Activated T-helper 1 cell treated with anti-CD3 and anti-CD28 coated beads, Interleukin-12 subunit alpha, Interleukin-12 subunit beta, Interleukin-2, Interleukin-4 antibody, amounts not matched to agents 30 ng/mL and 10 ng/mL and 1 ng/mL, durations not matched to agents 14 hours and 24 hours and 36 hours (primary cell): ENCODE measurements at places on chromosomes 5 and 9. TPM values are rescaled to one million over a fixed set of nuclear protein-coding genes. Genes with fewer than 3 reads are reported as not detected.

- no peak overlapping the region for H3K4me3 ChIP-seq
- peak; percentile 39 for DNase-seq
Observed at GRCh38 chr5:6820851-6821479, 107.7 kb downstream of the TENT4A start.

DNA sequence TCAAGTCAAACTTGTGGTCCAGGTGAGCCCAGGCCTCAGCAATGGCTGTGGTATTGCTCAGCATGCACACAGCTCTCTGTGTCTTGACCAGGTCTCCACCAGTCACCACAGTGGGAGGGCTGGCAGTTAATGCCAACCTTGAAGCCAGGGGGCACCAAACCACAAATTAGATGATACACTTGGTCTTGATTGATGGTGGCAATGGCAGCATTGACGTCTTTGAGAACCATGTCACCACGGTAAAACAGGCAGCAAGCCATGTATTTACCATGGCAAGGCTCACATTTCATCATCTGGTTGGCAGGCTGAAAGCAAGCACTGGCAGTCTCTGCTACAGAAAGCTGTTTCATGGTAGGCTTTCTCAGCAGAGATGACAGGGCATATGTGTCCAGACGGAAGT, 40.0 kb downstream of the NIM1K start:
- no peak overlapping the region for H3K4me3 ChIP-seq
- H3K4me1 ChIP-seq = peaks cover 11% of the 10 kb centered on the region
- no peaks in the 10 kb centered on the region for H3K36me3 ChIP-seq
- no peak for DNase-seq
- no peaks in the 10 kb centered on the region for H3K27me3 ChIP-seq
- H3K27ac ChIP-seq = no peak overlapping the region

- no peak for DNase-seq
- peaks cover 14% of the 10 kb centered on the region for H3K4me1 ChIP-seq
- H3K4me3 ChIP-seq = no peak overlapping the region
Observed at GRCh38 chr5:143154510-143155370, 248.7 kb downstream of the NR3C1 start.

DNA sequence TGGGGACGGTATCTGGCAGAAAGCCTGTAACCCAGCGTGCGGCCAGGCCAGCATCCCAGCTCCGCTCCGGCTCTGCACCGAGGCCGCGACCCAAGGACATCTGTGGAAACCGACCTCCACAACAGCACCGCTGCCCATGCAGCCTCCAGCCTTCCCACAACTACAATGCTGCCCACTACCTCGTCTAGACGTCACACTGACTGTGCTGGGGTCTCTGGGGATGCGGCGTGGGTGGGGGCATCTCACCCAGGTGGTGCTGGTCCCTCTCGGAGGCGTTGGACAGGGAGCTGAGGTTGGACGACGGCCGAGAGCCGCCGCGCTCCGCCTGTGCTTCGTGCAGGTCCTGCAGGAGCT, 14.4 kb upstream of the ZDHHC11 start:
- no peaks in the 10 kb centered on the region for H3K27me3 ChIP-seq
- no peak for DNase-seq
- no peak overlapping the region for H3K27ac ChIP-seq
- peaks cover 39% of the 10 kb centered on the region for H3K36me3 ChIP-seq
- H3K4me3 ChIP-seq = no peak overlapping the region

GRCh38 chr5:160537940-160538339, 116.3 kb downstream of the PTTG1 start:
- peaks cover 9% of the 10 kb centered on the region for H3K4me1 ChIP-seq
- no peak for DNase-seq
- no peak overlapping the region for H3K27ac ChIP-seq
- no peaks in the 10 kb centered on the region for H3K27me3 ChIP-seq
- H3K4me3 ChIP-seq = no peak overlapping the region

- DNase-seq = no peak
- no peak overlapping the region for H3K4me3 ChIP-seq
- peaks cover 45% of the 10 kb centered on the region for H3K27me3 ChIP-seq
- peaks cover under 1% of the 10 kb centered on the region for H3K4me1 ChIP-seq
Observed at GRCh38 chr9:14307989-14308852, 5.7 kb downstream of the NFIB start.

GRCh38 chr5:157253547-157253946, 12.4 kb upstream of the CYFIP2 start:
- peak overlapping the region; percentile 68 for H3K4me3 ChIP-seq
- H3K36me3 ChIP-seq = peaks cover 78% of the 10 kb centered on the region
- H3K4me1 ChIP-seq = peaks cover 93% of the 10 kb centered on the region
- H3K27ac ChIP-seq = peak overlapping the region; percentile 97

DNA sequence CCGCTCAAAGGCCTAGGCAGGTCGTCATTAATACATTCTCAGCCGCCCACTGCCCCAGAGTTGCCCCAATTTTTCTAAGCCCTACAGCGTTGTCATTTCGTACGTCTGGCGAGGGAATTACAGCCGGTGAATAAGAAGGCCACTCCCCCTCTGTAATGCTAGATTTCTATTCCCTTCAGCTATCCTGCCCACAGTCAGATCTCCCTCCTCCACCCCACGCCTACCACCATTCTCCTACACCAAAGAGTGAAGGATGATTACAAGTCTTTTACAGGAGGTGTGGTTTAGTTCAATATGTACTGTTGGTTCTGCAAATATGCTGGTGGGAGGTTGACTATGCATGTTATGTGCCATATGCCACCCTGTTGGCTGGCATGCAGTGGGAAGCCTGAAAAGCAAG, 83.7 kb upstream of the SMIM15 start:
- no peaks in the 10 kb centered on the region for H3K4me1 ChIP-seq
- DNase-seq = no peak
- H3K27me3 ChIP-seq = peaks cover 8% of the 10 kb centered on the region
- no peaks in the 10 kb centered on the region for H3K36me3 ChIP-seq

DNA sequence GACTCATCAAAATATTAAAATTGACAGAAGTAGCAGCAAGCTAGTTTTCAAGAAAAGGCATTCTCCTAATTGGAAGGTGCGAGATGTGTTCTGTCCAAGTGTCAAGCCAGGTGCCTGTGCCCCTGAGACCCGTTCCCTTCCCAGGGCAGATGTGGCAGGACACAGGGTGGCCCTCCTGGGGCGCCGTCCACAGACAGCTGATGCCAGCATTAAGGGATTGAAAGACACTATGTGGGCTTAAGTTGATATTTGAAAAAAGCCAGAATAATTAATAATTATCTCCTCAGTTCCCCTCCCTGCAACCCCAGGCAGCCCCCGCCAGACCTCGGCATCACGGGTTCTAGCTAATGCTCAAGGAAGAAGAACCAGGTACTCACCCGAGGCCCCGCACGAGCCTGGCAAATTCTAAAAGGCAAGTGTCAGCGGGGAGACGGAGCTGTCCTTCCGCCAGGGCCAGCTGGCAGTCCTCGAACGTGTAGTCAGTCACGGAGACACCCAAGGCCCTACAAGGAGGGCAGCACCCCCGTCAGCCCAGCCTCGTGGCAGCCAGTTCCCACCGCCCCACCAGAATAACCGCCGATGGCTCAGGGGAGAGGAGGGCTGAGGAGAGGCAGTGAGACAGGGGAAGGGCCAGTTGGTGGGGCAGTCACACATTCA, 29.1 kb upstream of the SLC6A3 start:
- H3K4me3 ChIP-seq = no peak overlapping the region
- DNase-seq = no peak
- H3K4me1 ChIP-seq = no peaks in the 10 kb centered on the region
- no peaks in the 10 kb centered on the region for H3K27me3 ChIP-seq

GRCh38 chr5:89930591-89931392, 478.8 kb downstream of the CETN3 start:
- no peak overlapping the region for H3K27ac ChIP-seq
- no peaks in the 10 kb centered on the region for H3K4me1 ChIP-seq
- no peaks in the 10 kb centered on the region for H3K27me3 ChIP-seq

DNA sequence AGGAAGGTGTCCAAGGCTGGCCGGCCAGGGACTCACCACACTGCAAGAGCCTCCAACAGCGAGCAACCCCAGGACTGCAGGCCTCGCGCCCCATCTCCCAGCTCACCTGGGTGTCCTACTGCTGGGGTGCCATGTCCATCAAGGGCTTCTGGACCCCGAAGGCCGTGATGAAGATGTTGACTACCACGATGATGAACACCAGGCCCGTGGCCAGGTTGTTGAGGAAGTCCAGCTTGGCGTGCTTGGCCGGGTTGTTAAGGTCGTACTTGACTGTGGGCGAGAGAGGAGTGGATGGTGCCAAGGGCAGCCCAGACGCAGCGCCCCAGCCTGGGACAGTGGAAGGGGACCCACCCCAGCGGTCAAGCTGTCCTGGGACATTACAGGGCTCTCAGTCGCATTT, 9.3 kb downstream of the NINJ1 start:
- no peak overlapping the region for H3K27ac ChIP-seq
- DNase-seq = no peak
- H3K4me3 ChIP-seq = no peak overlapping the region
- peaks cover 38% of the 10 kb centered on the region for H3K36me3 ChIP-seq
- no peaks in the 10 kb centered on the region for H3K27me3 ChIP-seq

- peaks cover 35% of the 10 kb centered on the region for H3K4me1 ChIP-seq
- H3K36me3 ChIP-seq = peaks cover 19% of the 10 kb centered on the region
- H3K4me3 ChIP-seq = no peak overlapping the region
Observed at GRCh38 chr5:55441107-55441771, 93.5 kb downstream of the PLPP1 start.

GRCh38 chr5:88829054-88829453, 53.9 kb downstream of the MEF2C start:
- DNase-seq = no peak
- peak overlapping the region; percentile 67 for H3K27ac ChIP-seq
- peaks cover 44% of the 10 kb centered on the region for H3K4me1 ChIP-seq
- H3K27me3 ChIP-seq = peaks cover 3% of the 10 kb centered on the region
- H3K36me3 ChIP-seq = no peaks in the 10 kb centered on the region

Gene IL9
- 0.36 and 2.0 TPM in 2 replicates for total RNA-seq

Gene CAMK4
- total RNA-seq = 51.8 and 56.9 TPM in 2 replicates

Gene SLC34A3
- not detected in 2 replicates for total RNA-seq

Gene PRPF4
- total RNA-seq = 59.2 and 60.2 TPM in 2 replicates

Gene CYSRT1
- total RNA-seq = 0.49 and 0.60 TPM in 2 replicates

Gene CKMT2
- not detected in 2 replicates for total RNA-seq

Gene MEIKIN
- total RNA-seq = not detected in 2 replicates

Gene ALDH1A1
- not detected in 2 replicates for total RNA-seq

Gene BRD8
- total RNA-seq = 51.8 and 57.9 TPM in 2 replicates

Gene IFNA13
- total RNA-seq = not detected in 2 replicates

Gene INSL4
- 0.10 TPM in 1 of 2 replicates, not detected in the other for total RNA-seq

Gene FIBCD1
- not detected in 2 replicates for total RNA-seq

Gene INPP5E
- 19.7 and 20.0 TPM in 2 replicates for total RNA-seq
